ENCODE measurements at places on chromosomes 6 and 20. TPM values are rescaled to one million over a fixed set of nuclear protein-coding genes. Genes with fewer than 3 reads are reported as not detected.

ADTRP gene
- total RNA-seq, result 6.9 TPM

SRSF12 gene
- 0.11 TPM for total RNA-seq

HSD17B8 gene
- total RNA-seq, result 8.9 TPM

NMBR gene
- 0.11 TPM for total RNA-seq

LY6G5B gene
- 3.4 TPM for total RNA-seq

ARHGAP18 gene
- 45.6 TPM for total RNA-seq
